ENCODE measurements at places on chromosomes 6 and 20. TPM values are rescaled to one million over a fixed set of nuclear protein-coding genes. Genes with fewer than 3 reads are reported as not detected.

Gene BFSP1
- 4.1 TPM for total RNA-seq

Gene GJA10
- not detected for total RNA-seq

- no peak for DNase-seq
These were observed 87.7 kb downstream of the CDH22 start for GRCh38 chr20:46220455-46221207.

DNA sequence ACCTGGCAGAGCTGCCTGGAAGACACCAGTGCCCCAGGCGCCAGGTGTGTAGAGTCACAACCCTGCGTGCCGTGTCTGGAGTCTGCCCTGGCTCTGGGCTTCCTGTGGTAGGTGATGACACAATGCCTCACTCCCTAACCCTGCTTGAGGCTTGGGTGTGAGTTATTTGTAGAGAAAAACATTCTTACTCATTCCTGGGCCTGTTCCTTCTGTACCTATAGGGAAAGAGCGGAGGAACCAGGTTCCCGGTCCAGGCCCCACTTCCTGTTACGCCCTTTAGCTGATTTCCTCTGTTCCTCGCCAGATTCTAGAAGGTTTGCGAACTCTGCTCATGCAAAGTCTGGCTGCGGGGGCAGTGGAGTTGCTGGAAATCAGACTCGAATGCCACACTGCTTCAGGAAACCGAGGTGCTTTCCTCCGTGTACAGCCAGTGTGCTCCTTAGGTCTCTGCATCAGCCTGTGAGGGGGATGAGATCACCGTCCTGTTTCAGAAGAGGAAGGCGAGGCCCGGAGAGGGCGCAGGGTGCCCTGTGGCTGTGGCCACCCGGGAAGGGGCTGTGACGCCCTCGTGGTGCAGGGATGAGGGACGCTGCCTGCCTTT lies 67.1 kb upstream of the DUSP22 start:
- DNase-seq: no peak

DNA sequence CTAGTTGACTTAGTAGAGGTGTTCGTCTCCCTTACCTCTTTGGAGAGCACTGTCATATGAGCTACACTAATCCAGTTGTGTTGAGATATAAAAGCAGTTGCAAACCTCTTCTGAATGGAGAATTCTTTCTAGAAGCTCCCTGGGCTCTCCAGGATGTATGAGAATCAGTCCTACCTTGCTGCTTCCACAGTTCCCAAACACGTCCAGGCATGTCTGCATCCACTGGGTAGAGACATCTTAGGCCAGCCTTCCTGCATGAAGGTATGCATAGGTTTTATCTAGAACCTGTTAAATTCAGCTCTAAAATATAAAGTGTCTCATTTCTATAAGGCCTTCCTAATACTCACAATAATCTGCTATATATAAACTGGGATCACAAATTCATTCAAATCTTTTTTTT lies 297.7 kb downstream of the CDC5L start:
- DNase-seq: no peak

All from NCI-H460 (cell line).